Activated CD4-positive, alpha-beta T cell treated with anti-CD3 and anti-CD28 coated beads, Interleukin-2, amount 50 U/mL, for 24 hours (primary cell): ENCODE measurements at places on chromosomes 16 and 17.

- DNase-seq: no peak
Measured at GRCh38 chr16:87145181-87146176, 171.7 kb downstream of the C16orf95 start.

GRCh38 chr16:51328733-51329132 lies 177.7 kb upstream of the SALL1 start:
- DNase-seq: no peak

DNA sequence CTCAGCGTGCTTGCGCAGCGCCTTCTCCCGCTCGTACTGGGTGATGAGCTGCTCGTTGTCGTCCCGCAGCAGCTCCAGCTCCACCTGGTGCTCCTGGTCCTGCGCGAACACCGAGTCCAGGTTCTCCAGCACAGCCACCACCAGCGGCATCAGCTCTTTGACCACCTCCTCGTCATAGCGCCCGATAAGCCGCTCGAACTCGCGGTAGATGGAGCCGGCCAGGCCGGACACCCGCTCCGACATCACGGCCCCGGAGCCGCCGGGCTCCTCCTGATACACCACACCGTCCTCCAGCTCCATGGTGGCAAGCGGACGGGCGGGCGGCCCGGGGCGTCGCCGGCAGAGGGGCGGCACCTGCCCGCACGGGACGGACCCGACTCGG lies 320 bp downstream of the SPAG9 start:
- peak; percentile 27 for DNase-seq

GRCh38 chr16:84941921-84942320 lies 69.4 kb downstream of the ZDHHC7 start:
- no peak for DNase-seq

- peak; percentile 50 for DNase-seq
Measured at GRCh38 chr16:50683689-50684374, 2.7 kb upstream of the SNX20 start.

DNA sequence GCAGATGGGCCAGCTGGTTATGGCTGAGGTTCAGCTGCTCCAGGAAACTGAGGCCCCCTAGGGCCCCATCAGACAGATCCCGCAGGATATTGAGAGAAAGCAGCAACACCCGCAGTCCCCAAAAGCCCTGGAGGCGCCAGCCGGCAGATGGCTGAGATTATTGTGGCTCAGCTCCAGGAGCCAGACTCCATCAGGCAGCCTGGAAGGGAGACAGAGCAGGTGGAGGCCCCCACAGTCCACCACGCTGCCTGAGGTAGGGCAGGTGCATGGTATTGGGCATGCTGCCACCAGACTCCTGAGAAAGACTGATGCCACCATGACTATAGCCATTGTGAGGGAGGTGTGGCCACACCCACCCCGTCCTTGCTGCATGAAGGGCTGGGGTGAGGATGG lies 9.5 kb upstream of the TMEM101 start:
- DNase-seq: no peak

GRCh38 chr17:50831471-50831928 lies 3.9 kb upstream of the WFIKKN2 start:
- DNase-seq: no peak

DNA sequence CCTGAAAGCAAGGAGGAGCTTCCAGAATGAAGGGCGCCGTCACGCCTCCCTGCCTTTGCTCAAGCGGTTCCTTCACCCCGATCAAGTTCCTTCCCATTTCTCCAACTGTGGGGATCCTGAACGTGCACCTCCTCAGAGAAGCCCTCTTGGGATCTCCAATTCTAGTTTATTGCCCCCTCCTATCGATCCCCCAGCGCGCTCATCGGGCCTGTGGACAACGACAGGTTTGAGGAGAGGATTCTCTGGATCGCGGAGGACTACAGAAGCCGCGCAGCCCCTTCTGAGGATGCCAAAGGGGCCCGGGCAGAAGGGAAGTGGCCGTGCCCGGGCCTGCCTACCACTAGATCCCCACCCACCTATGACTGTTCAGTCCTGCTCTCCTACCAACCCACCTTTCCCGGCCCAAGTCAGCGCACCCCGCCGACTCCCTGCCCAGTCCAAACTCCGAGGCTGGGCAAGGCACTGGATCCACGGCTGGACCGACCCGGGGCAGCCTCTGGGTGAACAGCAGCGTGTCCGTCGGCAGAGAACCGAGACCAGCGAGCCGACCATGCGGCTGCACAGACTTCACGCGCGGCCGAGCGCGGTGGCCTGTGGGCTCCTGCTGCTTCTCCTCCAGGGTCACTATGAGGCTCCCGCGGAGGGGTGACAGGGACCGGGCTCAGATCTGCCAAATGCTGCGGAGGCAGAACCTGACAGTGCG lies 12.8 kb upstream of the CES3 start:
- DNase-seq: no peak

DNA sequence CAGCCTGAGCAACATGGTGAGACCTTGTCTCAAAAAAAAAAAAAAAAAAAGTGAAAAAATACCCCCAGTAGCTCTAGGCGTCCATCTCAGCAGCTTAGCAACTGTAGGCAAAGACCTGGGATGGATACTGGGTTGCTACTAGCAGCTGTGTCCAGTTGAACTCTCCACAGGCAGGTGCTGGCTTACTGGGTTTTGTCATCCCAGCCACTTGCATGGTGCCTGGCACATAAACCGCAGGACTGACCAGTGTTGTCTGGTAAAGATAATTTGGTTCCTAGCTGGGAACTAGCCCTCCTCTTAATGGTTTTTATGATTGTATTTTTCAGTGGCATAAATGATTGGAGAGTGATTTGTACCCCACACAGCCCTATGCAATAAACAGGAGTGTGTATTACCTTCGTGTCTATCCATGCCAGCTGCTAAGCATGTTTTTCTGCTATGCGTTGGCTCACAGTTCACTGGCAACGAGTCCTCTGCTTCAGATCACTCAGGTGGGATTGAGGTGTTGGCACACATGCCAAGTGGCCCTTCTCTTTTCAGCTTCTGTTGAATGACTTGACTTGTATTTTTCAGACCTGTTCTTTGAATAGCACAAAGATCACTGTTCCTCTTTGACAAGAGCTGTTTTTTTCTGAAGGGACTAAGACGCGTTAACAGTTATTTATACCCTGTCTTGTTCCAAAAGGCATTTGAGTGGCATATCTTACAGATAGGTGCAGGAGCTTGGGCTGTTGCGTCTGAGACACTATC lies 352.9 kb downstream of the SNX29 start:
- DNase-seq: no peak

GRCh38 chr16:2720064-2720457 lies at the start of gene PRSS27:
TSS of gene PRSS27 (minus strand) at chr16:2720224. CDS start at chr16:2720160, 64 bp downstream.
- no peak for DNase-seq

DNA sequence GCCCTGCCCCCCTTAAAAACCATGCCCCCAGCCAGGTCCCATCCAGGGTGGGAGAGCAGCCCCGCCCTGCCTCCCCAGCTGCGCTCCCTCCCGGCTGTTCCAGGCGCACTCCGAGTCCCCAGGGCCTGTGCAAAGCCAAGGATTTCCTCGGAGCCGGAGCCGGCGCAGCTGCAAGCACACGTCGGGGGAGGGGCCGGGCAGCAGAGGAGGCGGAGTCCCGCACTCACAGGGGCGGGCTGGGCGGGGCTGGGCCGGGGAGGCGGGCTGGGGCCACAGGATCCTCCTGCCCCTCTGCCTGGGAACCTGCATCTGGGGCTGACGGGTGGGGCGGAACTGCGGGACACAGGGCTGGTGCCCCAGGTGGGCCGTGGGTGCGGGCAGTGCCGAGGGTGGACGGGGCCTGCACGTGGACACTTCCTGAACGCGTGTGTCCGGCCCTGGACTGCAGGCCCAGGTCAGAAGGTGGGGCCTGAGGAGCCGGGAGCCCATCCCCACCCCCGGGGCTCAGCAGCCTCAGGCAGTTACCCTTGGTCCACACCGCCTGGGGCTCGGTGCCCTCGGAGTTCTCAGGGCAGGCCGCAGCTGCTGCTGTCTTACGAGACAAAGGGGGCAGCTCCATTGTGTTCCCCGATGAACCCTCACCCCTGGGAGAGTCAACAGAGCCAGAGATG lies 24.0 kb upstream of the SSTR5 start:
- no peak for DNase-seq

- no peak for DNase-seq
Measured at GRCh38 chr16:11677451-11677951, 9.2 kb downstream of the SNN start.

DNA sequence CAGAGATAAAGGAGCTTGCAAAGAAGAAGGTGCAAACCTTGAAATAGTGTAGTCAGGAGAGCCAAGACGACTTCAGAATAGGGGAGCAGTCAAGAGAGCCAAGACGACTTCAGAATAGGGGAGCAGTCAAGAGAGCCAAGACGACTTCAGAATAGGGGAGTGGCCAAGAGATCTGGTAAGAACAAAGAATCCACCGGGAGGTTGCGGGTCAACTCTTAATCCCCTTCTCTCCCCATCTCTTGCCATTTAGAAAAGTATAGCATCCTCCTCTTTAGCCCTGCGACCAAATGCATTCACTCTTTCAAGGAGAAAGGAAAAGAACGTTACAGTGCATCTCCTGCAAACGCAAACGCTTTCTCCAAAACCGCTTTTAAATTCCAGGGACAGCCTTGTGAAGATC lies 713 bp downstream of the KNOP1 start:
- DNase-seq: no peak

GRCh38 chr17:44601539-44601938 lies 44.3 kb downstream of the FZD2 start:
- no peak for DNase-seq

DNA sequence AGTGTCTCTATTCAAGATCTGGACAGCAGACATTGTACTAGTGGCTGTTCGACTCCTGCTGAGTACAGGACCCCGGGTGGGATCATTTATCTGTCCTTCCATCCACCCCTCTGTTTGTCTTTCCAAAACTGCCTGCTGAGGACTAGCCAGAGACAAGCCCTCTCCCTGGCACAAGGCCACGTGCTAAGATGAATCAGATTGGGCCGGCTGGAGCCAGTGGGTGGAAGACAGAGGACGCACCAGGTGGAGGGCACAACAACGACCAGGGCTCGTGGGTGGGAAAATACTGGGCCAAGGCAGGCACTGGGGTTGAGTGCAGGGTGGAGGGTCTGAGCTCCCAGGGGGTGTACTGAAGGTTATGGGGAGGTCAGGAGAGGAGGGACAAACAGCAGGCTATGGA lies 1.4 kb upstream of the CA7 start:
- no peak for DNase-seq

GRCh38 chr17:54372069-54372749 lies 528.4 kb upstream of the TOM1L1 start:
- DNase-seq: no peak

- DNase-seq: no peak
Measured at GRCh38 chr16:3797473-3797872, 80.1 kb upstream of the TRAP1 start.

GRCh38 chr16:66382171-66382965 lies 15.9 kb downstream of the CDH5 start:
- no peak for DNase-seq

- DNase-seq: no peak
Measured at GRCh38 chr16:3578610-3579551, 1.7 kb upstream of the NLRC3 start.

DNA sequence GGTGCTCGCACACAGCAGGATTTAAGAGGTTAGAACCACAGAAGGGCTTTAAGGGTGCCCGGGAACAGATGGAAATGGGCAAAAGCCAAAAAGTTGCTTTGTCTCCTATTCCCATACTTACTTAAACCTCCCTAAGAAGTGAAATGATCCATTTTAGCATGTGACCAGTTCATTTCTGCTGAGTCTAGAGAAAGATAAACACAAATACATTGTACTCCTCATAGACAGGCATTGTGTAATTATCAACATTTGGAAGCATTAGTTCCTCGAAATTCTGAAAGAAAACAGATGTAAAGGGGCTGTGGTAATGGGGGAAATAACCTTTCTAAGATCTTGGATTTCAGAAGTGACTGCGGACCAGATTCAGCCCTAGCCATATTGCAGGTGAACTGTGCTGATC lies 178.3 kb downstream of the CYB561 start:
- no peak for DNase-seq

DNA sequence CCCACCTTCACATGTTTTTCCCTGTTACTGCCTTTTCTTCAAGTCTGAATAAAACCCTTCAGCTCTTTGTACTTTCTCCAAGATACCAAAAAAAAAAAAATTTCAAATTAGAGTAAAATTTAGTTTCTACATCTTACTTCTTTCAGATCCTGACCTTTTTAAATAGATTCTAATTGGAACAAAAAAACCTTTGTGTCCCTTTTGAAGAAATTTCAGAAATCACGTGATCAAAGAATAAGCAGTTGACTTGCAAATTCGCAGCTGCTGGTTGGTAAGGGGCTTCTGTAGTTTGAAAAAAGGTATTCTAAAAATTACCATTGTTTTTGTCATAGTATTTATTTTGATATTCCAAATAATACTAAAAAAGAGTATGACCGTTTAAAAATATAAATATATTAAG lies 71.7 kb downstream of the CDC27 start:
- no peak for DNase-seq

DNA sequence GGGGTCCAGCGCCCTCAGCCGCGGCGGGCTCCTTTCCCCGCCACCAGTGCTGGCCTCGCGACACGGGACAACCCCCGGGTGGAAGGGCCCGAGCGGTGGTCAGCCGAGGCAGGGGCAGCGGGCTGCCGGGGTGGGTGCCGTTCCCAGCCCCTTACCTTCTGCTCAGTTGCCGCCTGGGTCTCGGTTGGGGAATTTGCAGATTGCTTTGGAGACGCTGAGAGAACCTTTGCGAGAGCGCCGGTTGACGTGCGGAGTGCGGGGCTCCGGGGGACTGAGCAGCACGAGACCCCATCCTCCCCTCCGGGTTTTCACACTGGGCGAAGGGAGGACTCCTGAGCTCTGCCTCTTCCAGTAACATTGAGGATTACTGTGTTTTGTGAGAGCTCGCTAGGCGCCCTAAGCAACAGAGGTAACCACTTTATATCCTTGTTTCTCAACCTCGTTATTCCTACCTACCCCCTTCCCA lies 381 bp downstream of the CTNS start:
- no peak for DNase-seq

GRCh38 chr16:22397464-22397863 lies 23.0 kb upstream of the CDR2 start:
- DNase-seq: no peak

GRCh38 chr17:72972263-72972951 lies 120.1 kb downstream of the SLC39A11 start:
- no peak for DNase-seq

DNA sequence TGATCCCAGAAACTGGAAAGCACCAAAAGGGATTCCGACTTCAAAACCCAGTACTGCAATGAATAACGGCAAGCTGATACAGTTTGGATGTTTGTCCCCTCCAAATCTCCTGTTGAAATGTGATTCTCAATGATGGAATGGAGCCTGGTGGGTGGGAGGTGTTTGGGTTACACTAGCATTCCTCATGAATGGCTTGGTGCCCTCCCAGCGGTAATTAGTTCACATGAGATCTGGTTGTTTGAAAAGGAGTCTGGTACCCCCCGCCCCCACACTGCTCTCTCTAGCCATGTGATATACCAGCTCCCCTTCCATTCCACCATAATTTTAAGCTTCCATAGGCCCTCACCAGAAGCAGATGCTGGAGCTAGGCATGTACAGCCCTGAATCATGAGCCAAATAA lies 40.1 kb downstream of the RANBP10 start:
- no peak for DNase-seq

DNA sequence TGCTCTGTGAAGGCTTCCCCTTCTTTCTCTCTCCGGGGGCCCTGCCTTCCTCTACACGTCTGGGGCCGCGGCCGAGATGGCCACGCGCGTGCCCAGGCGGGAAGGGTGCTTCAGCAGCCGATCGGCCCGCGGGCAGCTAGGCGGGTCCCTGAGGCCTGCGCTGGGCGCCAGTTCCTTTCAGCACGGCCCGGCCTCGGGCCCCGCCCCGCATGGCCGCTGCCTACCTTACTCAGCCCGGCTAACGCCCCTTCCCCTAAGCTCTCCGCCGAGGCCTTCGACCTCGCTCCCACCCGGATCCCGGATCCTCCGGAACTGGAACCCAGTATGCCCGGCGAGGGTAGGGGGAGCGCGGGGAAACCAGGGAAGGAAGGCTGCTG lies 335 bp downstream of the TMEM11 start:
- no peak for DNase-seq

GRCh38 chr16:85449191-85449884 lies 163.8 kb upstream of the GSE1 start:
- DNase-seq: no peak
